Left cardiac atrium (tissue), 4 donors: ENCODE measurements at places on chromosomes 13 and 19. TPM values are rescaled to one million over a fixed set of nuclear protein-coding genes. Genes with fewer than 3 reads are reported as not detected.

Gene FBXO17
- 7.2 TPM for total RNA-seq

DNA sequence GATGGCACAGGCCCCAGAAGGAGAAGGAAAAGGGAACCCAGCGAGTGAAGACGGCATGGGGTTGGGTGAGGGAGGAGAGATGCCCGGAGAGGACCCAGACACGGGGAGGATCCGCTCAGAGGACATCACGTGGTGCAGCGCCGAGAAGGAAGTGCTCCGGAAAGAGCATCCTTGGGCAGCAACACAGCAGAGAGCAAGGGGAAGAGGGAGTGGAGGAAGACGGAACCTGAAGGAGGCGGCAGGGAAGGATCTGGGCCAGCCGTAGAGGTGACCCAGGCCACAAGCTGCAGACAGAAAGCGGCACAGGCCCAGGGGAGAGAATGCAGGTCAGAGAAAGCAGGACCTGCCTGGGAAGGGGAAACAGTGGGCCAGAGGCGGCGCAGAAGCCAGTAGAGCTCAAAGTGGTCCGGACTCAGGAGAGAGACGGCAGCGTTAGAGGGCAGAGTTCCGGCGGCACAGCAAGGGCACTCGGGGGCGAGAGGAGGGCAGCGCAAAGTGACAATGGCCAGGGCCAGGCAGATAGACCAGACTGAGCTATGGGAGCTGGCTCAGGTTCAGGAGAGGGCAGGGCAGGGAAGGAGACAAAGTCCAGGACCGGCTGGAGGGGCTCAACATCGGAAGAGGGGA is 1.1 kb downstream of the PPP1R12C start:
- peak; percentile 81 for DNase-seq

DNA sequence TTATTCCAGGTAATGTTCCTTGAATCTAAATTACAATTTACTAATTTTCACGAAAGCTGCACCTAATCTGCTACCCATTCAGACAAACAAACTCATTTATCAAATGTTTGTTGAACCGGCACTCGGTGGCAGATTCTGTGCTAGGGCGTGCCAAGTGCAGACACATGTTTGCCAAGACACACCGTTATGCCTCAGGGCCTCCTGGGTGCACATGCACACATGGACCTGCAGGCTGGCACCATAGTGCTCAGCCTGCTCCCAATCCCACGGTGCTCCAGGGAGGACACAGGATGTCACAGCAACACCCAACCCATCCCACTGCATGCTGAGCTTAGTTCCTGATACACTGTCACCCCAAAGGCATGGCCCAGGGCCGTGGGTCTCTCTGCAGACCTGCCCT is 7.7 kb downstream of the SCGB2B2 start:
- DNase-seq, result no peak

DNA sequence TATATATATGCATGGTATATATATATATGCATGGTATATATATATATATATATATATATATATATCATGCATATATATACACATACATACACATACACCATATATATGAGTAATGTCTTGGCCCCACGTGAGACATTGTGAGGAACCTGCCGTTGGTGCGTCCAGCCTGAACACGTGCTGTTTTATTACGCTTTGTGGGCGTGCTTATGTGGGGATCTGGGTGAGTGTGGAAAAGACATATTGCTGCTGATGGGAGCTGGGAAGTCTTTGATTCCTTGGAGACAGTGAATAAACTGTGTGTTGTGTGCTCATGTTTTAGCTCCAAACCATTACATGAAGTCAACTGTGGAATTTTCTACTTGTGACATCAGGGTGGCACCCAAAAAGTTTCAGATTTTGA is 28.9 kb downstream of the KCTD15 start:
- DNase-seq, result no peak

GRCh38 chr13:77388944-77389624 is 62.2 kb upstream of the MYCBP2 start:
- DNase-seq, result no peak

Gene ZSCAN4
- 0.13 TPM for total RNA-seq

GRCh38 chr13:48160606-48161278 is 65.8 kb upstream of the MED4 start:
- DNase-seq, result peak; percentile 38

Gene HSD17B14
- 5.4 TPM for total RNA-seq

DNA sequence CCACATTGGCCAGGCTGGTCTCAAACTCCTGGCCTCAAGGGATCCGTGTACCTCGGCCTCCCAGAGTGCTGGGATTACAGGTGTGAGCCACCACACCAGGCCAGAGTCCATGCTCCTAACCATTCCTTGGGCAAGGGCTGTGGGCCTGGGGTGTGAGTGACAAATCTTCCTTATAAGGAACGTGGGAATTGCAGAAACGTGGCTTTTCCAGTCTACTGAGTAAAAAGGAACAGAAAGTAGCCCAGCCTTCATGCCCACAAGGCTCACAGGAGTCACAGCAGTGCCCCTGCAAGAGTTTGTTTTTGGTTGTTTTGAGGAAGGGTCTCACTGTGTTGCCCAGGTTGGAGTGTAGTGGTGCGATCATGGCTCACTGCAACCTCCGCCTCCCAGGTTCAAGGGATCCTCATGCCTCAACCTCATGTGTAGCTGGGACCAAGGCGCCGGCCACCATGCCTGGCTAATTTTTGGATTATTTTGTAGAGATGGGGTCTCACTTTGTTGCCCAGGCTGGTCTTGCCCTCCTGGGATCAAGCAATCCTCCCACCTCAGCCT is 5.1 kb downstream of the MYPOP start:
- no peak for DNase-seq

Gene PEAK3
- 2.3 TPM for total RNA-seq

DNA sequence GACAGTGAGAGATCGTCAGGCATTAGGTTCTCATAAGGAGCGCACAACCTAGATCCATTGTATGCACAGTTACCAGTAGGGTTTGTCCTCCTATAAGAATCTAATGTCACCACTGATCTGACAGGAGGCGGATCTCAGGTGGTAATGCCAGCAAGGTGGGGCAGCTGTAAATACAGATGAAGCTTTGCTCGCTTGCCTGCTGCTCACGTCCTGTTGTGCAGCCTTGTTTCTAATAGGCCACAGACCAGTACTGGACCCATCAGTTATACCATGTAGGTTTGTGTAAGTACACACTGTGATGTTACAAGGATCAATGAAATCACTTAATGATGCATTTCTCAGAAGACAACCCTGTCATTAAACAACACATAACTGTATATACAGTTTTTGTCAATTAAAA is 23.5 kb downstream of the VWA8 start:
- no peak for DNase-seq

Gene ZNF584
- total RNA-seq, result 13.2 TPM

- DNase-seq, result no peak
Observed at GRCh38 chr19:51721905-51722304, 1.9 kb downstream of the HAS1 start.

- DNase-seq, result no peak
Observed at GRCh38 chr13:94412870-94413597, 66.4 kb downstream of the DCT start.

Gene FOXA3
- total RNA-seq, result not detected

- peak; percentile 83 for DNase-seq
Observed at GRCh38 chr19:55088543-55089341, 13.1 kb downstream of the EPS8L1 start.

Gene ZIK1
- total RNA-seq, result 4.1 TPM

DNA sequence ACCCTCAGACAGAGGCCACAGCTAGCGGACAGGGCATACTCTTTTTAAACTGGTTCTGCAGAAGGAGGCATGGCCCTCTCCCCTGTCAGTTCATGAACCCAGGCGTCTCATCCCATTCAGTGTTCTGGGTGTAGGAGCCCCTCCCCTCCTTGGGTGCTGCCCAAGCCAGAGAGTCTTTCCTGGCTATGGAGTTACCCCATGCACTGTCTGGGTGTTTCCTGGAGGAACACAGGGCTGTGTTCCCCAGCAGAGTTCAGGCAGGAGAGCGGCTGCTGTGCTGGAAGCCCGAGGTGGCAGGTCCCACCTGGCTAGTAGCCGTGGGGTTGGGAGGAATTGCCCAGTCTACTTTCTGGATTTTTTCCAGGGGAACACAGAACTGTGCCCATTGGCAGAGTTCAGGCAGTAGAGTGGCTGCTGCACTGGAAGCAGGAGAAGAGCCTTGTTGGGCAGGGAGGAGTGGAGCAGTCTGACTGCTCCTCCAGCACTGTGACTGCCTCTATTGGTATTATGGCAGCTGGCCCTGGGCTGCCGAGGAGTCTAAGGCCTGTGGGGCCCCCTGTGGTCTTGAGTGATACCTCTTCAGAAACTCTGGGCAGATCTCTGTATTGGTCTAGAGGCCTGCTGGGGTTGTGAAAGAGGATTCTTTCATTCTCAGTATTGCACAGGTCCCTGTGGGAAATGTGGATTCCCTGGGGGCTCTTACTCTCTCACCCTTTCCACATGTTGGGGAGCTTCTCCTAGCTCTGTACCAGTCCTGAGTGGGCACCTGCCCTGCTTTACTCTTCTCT is 168.3 kb downstream of the PCDH20 start:
- DNase-seq, result no peak

Gene CEACAM4
- 0.84 TPM for total RNA-seq

GRCh38 chr19:48716562-48717291 is 2.8 kb downstream of the MAMSTR start:
- DNase-seq, result peak; percentile 70

Gene FFAR3
- total RNA-seq, result 0.44 TPM

Gene LILRA1
- total RNA-seq, result 0.97 TPM

GRCh38 chr13:47046706-47047105 is 149.9 kb upstream of the HTR2A start:
- no peak for DNase-seq

Gene NTF4
- 1.2 TPM for total RNA-seq

- DNase-seq, result no peak
Observed at GRCh38 chr13:73440296-73440895, 381.6 kb downstream of the KLF5 start.

Gene ELL
- total RNA-seq, result 18.7 TPM

GRCh38 chr19:45071969-45072790 is 4.1 kb downstream of the ZNF296 start:
- no peak for DNase-seq

Gene OR4F17
- not detected for total RNA-seq

Gene APC2
- 0.18 TPM for total RNA-seq

- no peak for DNase-seq
Observed at GRCh38 chr19:55699221-55699620, 24.2 kb downstream of the EPN1 start.

DNA sequence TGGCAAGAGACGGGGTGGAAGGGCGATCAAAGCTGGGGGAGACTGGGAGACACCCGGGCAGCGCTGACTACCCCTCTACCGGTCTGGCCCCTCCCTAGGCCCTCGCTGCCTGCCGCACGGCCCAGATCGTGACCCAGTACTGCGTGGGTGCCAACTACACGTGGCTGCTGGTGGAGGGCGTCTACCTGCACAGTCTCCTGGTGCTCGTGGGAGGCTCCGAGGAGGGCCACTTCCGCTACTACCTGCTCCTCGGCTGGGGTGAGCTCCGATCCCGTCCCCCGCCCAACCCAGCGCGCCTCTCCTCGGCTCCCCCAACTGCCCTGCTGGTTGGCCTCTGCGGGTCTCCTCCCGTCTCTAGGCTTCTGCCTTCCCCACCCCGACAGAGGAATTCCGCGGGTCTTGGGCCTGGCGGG is 8.8 kb downstream of the GIPR start:
- DNase-seq, result peak; percentile 37

- DNase-seq, result no peak
Observed at GRCh38 chr13:50261130-50261901, 246.1 kb downstream of the KCNRG start.

- peak; percentile 26 for DNase-seq
Observed at GRCh38 chr19:19997656-19998268, 41.5 kb downstream of the ZNF682 start.

- DNase-seq, result peak; percentile 68
Observed at GRCh38 chr19:49555600-49556411, 24.6 kb downstream of the NOSIP start.

Gene SERP2
- total RNA-seq, result 14.6 TPM

GRCh38 chr13:106182404-106182803 is 353.1 kb downstream of the EFNB2 start:
- DNase-seq, result no peak

GRCh38 chr19:46813839-46814358 is 25.5 kb upstream of the SLC1A5 start:
- DNase-seq, result peak; percentile 76

DNA sequence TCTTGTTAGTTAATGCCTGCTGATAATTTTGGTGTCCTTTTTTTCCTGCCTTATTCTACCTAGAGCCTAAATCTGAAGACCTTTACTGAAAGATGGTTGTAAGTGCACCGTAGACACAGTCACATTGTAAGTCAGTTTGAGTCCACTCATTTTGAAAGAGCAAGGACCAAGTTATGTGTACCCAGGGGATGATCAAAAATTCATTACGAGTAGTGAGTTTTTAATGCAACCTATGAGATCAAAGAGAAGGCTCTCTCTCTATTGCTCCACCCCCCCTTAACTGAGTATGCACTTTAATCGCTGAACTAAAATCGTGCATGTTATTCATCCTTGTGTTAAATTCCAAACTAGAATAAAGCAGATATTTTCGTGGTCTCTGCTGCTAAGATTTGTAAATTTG is 1.8 kb downstream of the RAP2A start:
- DNase-seq, result no peak

DNA sequence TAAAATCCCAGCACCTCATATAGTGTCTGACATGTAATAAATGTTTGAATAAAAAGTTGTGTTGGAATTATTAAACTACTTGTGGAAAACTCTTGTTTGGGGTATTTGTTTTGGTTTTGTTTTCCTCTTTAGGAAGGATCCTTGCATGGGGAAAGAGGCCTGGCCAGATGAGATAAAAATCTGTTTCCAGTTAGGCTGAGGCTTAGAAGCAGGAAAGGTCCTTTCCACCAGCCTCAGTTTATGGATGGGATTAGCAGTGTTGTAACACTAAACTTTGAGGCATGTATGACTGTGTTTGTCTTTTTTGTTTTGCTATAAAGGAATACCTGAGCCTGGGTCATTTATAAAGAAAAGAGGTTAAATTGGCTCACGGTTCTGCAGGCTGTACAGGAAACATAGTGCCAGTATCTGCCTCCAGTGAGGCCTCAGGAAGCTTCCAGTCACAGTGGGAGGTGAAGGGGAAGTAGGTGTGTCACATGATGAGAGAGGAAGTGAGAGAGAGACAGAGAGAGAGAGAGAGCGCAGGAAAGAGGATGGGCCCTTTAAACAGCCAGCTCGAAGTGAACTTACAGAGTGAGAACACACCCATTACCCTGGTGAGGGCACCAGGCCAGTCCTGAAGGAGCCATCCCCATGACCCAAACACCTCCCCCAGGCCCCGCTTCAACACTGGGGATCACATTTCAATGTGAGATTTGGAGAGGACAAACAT is 21.6 kb downstream of the SPATA13 start:
- DNase-seq, result no peak

DNA sequence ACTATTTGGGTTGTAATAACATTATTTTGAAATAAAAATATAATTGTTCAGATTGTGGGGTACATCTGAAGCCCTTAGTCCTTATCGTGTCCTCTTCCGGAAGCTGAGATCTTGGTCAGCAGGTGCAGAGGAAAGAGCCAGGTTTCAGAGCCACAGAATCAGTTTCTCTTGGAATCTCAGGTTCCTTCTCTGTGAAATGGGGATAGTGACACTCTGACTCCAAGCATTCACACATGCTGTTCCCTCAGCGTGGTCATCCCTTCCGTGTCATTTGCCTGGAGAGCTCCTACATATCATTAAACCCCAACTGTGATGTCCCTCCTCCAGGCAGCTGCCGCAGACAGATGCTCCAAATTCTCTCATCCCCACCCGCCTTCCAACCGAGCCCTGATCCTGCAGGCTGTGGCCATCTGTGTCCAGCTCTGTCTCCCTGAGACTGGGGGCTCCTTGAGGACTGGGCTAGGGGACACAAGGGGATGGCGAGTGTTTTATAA is 59.8 kb downstream of the AP1M1 start:
- no peak for DNase-seq

- DNase-seq, result no peak
Observed at GRCh38 chr13:99553033-99553432, 51.8 kb downstream of the TM9SF2 start.

GRCh38 chr19:10363789-10364281 is 16.5 kb downstream of the TYK2 start:
- no peak for DNase-seq

Gene ZNF175
- 9.6 TPM for total RNA-seq
